CD4-positive, alpha-beta T cell treated with Interleukin-15 for 4 hours (primary cell): ENCODE measurements at places on chromosomes 7 and 10.

DNA sequence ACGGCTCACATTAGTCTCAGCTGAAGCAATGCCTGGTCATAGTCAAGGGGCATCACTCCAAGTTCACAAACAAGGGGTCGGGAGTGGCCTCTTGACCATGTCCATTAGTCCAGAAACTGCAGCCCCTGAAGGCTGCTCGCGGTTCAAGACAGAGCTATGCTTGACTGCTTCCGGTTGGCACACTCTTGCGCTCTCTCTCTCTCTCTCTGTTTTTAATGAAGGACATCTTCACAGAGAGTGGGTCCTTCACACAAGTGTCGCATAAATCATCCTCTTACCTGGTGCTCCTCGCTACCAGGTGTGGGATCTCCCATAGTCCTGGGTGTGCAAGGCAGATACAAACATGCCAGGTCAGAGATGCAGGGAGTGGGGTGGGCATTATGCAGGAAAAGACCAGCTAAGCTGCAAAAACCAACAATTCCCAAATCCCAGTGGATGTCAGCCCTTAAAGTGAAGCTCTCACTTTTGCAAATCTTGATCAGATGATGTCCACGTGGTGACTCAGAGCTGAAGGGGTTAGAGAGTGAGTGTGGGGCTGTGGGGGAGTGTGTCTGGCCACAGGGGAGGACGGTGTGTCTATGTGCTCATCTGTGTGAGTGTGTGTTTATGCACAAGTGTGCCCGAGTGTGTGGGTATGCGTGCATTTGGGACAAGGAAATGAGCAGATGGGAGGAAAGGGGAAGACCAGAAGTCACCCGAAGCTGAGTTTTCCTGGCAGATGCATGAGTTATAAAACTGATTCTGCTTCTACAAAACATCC is 83.7 kb upstream of the PPP2R2D start:
- DNase-seq = no peak

DNA sequence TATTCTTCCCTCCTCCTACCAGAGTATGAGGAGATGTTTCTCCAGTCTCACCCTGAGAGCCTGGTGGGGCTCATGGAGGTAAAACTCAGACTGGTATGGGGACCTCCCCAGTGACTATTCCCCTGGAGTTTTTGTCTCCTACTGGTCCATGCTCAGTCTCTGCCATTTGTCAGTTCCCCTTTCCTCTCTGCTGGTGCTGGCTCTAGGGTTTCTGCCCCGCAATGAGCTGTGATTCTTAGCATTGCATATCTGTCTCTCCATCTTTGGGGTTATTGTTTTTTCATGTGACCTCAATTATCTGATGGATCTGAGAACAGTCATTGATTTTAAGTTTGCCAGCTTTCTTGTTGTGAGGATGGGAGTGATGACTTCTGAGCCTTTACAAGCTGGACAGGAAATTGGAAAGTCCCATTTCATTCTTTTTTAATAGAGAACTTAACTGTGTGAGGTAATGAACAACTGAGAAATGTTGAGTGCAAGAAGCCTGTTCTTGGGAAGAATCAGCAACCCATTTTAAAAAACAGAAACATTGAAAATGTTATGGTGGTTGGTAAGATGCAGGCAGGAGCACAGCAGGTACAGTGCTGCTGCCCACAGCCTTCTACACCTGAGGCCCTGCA is 26.9 kb downstream of the NACAD start:
- no peak for DNase-seq

- no peak for DNase-seq
Measured at GRCh38 chr7:112022128-112022527, 184.1 kb downstream of the DOCK4 start.

DNA sequence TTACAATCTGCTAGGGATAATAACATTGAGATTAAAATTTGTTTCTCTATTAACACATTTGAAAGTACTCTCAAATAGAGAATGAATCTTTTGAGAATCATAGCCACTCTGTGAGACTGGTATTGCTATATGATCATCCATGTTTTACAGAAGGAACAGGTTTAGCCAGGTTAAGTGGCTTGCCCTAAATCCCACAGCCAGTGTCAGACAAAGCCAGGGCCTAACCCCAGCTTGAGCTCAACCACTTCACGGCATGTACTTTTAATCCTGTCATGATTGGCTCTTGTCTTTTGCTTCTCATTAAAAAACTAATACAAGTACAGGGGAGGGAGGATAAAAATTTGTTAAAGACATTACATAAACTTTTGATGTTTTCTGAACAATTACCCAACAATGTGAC is 3.8 kb upstream of the ZNRF2 start:
- DNase-seq = no peak

DNA sequence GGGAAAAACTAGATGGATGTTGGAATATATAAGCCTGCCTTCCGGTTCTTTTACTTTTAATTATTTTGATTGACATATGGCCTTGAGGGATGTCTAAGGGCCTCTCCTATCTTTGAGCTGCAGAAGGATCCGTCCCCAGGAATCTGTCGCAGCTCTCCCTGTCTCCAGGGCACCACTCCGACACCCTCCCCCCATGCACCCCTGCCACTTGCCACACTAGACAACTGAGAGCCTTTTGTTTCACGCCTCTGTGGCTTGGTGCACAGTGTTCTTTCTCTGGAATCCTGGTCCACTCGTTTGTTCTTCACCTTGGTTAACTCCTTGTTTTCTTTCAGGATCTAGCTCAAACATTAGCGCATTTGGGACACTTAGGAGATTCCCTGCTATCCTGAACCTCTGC is 124.1 kb upstream of the EFCAB10 start:
- DNase-seq = no peak

GRCh38 chr7:90654718-90655427 is 58.8 kb downstream of the CDK14 start:
- DNase-seq = no peak

DNA sequence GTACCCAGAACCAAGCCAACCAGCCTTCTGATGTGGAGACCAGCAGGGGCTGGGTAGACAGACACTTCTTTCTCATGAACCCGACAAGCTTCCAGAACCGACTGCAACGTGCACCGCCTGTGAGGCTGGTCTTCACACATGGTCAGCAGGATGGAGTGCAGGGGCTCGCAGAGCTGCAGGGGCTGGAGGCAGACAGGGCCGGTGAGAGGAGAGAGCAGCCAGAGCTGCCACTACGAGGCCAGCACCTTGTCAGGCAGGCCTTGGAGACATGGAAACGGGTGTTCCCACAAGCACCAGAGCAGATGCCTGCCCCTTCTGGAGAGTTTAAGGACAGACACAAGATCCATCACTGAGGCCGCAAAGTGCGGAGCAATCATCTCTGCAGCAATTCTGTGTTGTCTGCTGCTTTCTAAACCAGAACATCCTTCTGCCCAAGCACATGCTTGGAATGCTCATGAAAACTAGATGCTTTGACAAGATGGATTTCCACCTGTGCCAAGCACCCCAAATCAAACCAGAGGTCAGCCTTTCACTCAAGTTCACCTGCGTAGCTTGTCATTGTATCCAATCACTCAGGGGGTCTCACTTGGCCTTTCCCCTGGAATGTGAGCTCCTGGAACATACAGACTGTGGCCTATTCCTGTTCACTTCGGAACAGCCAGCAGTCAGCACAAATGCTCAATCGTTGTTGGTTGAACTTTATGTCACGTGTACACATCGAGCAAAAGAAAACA is 32.2 kb downstream of the FRMPD2 start:
- DNase-seq = no peak

DNA sequence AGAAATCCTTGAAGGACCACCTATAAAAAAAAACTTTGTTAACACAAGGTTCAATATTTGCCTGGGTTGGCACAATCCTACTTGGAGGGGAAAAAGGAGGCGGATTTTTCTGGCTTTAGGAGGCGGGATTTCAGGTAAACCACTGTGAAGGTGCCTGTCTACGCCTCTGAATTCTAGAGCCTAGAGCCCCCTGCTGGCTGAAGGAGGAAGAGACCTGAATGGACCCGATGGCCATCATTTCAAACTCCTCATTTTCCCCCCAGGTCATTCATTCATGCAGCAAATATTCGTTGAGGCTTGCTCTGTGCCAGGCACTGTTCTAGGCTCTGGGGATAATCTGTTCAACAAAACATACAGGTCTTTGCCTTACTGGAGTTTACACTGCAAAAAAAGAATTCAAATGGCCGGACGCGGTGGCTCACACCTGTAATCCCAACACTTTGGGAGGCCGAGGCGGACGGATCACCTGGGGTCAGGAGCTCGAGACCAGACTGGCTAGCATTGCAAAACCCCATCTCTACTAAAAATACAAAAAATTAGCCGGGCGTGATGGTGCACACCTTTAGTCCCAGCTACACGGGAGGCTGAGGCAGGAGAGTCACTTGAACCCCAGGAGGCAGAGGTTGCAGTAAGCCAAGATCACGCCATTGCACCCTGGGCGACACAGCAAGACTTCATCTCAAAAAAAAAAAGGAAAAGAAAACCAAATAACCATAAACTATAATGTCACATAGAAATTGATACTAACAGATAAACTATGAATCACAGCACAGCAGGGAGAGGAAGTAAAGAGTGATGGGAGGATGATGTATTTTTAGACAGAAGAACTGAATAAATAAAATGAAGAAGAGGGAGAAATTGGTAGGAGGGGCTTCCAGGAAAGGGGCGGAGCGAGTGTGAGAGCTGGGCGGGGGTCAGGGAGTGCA is 90.1 kb upstream of the NFE2L3 start:
- DNase-seq = peak; percentile 72

DNA sequence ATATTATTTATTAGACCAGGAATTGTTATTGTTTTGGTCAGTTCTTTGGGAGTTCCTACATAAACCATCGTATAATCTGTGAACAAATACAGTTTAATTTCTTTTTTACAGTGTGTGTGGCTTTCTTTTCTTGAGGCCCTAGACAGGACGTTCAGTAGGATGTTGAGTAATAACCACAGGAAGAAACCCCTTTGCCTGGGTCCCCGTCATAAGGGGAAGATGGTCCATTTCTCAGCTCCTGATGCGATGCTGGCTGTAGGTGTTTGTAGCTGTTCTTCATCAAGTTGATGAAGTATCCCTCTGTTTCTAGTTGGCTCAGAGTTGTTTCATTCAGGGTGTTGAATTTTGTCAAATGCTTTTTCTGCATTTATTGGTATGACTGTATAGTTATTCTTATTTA is 219.7 kb upstream of the ADARB2 start:
- DNase-seq = no peak

DNA sequence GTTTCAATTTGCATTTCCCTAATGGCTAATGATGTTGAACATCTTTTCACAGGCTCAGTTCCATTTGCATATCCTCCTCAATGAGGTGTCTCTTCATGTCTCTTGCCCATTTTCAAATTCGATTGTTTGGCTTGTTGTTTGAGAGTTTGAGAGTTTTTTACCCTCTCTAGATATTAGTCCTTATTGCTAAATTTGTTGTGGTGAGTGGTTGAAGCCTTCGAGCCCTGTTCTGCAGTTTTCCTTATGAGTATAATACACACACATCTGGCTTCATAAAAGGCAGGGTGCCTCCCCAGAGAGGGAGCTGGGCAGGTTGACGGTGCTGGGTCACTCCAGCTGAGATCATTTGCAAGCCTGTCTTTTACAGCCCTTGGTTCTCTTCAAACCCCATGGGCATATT is 65.1 kb downstream of the RGS10 start:
- DNase-seq = no peak

DNA sequence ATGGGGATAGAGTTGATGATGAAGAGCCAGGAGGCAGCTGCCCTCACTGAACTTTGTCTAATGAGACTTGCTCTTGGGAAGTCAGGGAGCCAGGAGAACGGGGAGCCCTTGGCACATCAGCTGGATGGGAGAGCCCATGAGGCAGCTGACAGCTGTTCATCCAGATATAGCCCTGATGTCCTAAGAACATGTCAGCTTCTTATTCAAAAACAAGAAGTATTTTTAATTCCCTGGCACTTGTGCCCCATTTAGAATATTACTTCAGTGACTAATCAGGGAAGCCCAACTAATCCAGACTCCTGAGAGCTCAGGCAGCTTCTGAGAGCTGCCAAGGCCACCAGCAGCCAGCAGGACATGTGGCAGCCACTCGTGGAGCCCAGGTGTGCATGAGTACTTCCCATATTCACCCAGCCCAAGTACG is 363.4 kb downstream of the GRID1 start:
- DNase-seq = no peak

DNA sequence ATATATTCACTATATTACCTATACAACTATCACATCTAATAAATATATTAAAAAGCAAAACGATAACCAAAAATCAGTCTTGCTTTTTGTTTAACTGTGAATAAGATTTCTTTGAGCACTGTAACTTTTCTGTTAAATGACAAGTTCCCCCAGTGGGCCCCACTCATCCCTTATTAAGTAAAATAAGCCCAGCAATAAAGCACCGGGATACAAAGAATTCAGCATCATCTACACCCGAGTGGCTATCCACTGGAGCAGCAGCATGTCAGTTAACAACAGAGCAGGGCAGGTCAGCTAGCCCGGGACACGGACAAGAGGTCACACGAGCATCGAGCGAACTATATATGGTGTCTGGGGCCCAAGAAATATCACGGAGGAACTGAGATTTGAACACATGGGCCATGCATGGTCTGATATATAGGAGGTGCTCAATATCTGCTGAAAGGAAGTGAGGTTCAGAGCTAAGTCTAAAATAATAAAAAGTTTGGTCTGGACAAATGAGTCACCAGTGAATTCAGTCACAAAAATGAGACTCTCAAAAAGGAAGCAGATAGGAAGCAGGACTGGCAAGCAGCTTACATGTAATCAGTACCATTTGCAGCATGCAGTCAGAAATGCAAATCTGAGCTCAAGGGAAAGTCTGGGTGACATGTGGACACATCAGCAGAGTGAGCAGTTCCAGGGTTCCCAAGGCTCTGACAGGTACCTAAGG is 4.1 kb downstream of the ERCC6 start:
- DNase-seq = no peak

- no peak for DNase-seq
Measured at GRCh38 chr10:80413271-80413996, 5.1 kb downstream of the PRXL2A start.

GRCh38 chr10:66931340-66931948 is 5.6 kb downstream of the LRRTM3 start:
- no peak for DNase-seq

DNA sequence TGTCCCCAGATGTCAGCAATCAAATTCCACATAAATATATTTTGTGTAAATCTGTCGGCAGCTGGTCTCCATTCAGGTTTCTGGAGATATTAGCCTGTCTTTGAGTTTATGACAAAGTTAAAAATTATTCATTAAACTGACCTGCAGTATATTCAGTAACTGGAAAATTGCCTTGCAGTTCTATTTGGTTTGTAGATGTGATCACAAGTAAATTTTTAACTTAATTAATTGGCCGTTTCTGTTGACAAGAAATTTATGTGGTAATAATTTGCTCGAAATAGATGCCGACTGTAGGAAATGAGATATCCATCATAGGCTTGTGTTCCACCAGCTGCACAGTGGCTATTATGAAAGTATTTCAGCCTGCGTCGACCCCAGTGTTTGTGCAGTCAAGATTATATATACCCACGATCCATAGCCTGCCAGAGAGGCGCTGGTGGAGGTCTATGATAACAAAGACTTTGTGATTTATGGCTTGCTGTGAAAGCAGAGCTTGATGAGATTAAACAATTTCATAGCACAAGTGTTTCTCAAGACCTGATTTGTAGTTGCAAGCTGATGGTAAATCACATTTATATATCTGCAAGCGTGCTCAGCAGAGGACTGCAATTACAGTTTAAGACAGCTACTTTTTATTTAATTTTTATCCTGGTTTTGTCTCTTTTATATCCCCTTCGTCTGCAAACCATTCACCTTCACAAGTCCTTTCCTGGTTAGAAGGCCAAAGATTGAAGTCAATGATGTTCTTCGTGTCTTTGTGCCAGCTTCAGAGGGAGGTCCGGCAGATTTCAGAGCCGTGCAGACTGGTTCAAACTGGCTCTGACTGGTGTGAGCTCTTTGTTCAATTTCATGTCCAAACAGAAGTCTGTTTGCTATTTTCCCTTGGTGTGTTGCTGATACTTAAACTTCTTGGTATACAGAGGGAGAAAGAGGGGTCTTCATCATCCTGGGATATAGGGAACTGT is 850.9 kb downstream of the LRMDA start:
- DNase-seq = no peak

GRCh38 chr7:137989094-137989493 is 12.8 kb downstream of the CREB3L2 start:
- DNase-seq = no peak
